Large intestine (tissue), 12 donors: ENCODE measurements at places on chromosomes 11 and 22.

GRCh38 chr11:72767203-72768062 lies 15.2 kb upstream of the ARAP1 start:
- DNase-seq = no peak

DNA sequence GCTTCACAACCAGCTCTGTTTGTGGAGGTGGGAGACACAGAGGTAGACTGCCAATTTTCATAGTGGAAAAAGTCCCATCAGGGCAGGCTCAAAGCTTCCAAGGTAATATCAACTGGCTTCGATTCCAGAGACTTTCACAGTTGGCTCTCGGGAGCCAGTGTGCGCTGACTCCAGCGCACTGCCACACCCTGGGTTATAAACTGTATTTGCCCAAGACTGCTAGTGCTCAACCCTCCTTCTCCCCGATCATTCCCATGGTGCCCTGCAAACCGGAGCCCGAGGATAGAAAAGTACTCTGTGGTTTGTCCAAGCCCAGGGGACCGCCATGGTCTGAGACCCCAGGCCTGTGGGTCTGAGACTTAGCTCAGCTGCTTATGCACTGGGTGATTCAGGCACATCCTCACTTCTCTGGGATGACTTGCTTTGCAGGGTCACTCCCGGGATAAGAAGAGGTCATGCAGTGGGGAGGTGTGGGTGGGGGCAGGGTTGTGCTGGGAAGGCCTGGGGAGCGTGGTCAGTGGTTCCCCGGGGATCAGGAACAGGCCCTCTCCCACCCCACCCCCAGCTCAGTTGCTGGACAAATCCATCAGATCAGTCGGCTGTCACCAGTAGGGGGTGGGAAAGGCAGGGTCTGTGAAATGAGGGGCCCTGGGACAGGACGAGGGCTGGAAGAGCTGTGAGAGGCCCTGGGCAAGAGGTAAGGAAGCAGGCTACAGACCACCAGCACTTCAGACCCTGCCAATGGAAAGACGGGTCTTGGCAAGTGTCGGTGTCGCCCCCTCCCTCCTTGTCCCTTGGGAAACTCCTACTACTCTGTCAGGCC lies 26.7 kb upstream of the PICK1 start:
- no peak for DNase-seq

DNA sequence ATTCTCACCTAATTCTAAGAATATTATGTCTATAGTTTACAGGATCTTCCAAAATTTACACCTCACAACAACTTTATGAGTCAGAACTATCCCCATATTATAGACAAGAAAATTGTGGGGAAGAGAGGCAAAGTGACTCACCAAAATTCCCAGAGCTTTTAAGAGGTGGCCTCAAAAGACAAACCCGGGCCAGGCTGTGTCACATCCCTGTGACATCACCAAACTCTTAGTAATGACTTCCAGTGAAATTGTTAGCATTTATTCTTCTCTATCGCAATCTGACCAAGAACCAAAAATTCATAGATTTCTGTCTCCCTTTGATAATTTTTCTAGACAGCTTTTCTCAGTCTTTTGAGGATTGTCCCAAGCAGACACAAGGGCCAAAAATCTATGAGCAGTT lies 134.3 kb downstream of the SNX19 start:
- DNase-seq = no peak

GRCh38 chr22:31279821-31280505 lies 12.3 kb downstream of the PIK3IP1 start:
- no peak for DNase-seq

DNA sequence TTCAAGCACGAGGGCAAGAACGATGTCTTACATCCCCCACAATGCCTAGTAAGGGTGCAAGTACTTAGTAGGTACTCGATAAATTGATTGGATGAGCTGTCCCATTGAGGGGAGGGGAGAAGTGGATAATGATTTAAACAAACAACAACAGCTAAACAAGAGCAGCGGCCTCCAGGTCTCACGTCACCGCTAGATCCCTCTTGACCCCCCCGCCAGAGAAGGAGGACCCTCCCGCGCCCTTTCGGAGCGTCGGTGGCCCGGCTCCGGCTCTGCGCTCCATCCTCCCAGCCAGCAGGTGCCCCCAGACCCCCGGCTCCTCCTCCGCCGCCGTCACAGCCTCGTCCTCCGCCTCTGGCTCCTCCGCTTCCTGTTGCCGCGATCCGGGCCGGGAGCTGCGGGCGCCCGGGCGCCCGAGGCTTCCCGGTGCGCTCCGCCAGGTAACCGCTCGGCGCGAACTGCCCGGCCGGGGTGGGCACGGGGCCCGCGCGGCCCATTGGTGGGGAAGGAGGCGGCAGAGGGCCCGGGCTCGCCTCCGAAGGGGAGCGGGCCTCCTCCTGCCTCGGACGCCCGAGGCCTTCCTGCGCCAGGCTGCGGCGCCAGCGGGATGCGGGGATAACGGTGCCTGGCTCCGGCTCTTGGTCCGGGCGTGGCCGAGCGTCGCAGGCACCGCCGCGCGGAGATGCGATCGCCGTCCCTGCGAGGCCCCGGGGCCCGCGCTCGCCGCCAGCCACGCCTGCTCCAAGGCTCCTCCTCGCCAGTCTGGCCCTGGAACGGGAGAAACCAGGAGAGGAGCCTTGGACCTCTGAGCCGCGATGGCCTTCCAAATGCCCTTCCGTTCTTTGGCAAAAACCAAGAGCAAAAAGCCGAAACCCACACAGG lies at the start of gene TLCD5:
Gene TLCD5, plus strand, starts transcription at position 368 of the 879 bp plus-strand sequence. CDS start 2,143 bp downstream, outside the sequence.
- peak; percentile 45 for DNase-seq

- no peak for DNase-seq
These were observed 40.0 kb downstream of the TECTA start for GRCh38 chr11:121141066-121141465.

- DNase-seq = no peak
These were observed 406.6 kb downstream of the LARGE1 start for GRCh38 chr22:33513388-33514338.
